ENCODE measurements at places on chromosomes 11 and 22.
A peak's percentile ranks its signal among the peaks of the same experiment; 100 is the strongest.

DNA sequence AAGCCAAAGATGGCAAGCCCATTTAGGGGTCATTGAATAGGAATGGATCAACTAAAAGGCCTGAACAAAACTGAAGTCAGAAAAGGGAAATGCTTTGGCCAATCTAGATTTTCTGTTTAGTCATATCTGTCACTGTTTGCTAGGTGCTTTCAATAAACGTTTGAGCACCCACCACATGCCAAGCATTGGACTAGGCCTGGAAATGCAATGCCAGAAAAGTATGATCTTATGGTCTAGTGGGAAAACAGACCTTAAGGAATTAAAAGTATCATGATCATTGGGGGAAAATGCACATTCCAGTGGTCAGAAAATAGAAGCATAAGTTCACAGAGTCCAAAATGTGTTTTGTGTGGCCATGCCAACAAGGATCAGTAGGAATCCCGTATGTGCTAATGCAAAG, 76.8 kb upstream of the BIRC3 start:
- DNase-seq: no peak

DNA sequence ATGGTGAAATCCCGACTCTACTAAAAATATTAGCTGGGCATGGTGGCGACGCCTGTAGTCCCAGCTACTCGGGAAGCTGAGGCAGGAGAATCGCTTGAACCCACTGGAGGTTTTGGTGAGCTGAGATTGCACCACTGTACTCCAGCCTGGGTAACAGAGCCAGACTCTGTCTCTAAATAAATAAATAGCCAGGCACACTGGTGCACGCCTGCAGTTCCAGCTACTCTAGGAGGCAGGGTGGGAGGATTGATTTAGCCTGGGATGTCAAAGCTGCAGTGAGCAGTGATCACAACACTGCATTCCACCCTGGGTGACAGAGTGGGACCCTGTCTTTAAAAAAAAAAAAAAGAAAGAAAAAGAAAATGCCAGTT, 17.4 kb downstream of the SUSD2 start:
- DNase-seq: no peak

GRCh38 chr11:10648871-10649270, 44.7 kb downstream of the IRAG1 start:
- DNase-seq: no peak

DNA sequence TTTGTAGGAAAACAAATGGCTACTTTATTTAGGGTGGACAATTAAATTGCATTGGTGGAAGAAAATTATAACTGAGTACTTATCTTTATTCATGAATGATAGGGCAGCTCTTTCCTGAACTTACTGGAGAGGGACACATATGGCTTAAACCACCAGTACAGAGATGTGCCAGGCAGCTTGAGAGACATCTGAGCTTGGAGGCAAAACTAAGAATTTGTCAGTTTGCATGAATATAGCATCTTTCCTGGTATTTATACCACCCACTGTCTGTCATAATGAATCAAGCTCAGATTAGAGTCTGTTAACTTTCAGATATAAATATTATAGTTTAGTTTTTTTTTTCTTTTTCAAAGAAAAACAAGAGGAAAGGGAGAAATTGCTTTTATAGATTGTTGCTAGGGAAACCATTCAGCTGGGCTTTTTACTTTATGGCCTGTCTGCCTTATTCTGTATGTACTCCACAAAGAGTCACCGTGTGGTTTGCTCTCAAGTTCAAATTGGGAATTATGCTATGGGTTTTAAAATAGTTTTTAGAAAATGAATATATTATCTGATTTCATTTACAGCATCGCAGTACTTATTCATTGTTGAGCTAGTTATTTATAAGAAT, 477.0 kb upstream of the CHORDC1 start:
- no peak for DNase-seq

- peak; percentile 89 for DNase-seq
Observed at GRCh38 chr11:78660471-78660870, 85.8 kb upstream of the NARS2 start.

DNA sequence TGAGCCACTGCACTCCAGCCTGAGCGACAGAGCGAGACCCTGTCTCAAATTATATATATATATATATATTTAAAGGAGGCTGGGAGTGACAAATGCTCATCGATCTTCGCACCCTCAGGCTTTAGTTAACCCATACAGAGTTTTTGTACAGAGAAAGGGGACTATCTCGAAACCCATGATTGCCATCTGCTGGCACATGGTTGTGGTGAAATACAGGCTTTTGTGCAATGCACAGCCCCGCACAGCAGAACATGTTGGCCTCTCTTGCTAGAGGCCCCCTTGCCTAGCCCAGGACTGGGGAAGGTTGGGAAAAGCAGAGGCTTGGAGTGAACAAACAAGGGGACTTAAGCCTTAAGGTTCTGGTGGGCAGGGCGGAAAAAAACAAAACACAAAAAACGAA, 3.6 kb downstream of the MYBPC3 start:
- DNase-seq: no peak

DNA sequence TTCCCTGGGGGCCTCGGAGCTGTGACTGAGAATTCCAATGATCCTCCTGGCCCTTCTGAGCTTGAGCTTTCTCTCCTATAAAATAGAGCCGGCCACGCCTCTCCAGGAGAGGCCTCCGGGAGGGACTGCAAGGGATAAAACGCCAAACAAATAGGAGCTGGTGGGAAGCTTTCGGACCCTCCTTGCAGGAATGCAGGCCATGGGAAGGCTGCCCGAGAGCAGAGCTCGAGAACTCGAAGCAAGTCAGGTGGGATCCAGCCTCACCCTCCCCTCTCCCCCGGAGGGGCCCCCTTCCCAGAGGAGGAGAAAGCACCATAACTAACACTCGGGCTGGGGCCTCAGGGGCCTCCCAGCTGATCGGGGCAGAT, 34.6 kb downstream of the FLRT1 start:
- DNase-seq: no peak

GRCh38 chr22:40216041-40216756, 38.5 kb downstream of the TNRC6B start:
- no peak for DNase-seq

DNA sequence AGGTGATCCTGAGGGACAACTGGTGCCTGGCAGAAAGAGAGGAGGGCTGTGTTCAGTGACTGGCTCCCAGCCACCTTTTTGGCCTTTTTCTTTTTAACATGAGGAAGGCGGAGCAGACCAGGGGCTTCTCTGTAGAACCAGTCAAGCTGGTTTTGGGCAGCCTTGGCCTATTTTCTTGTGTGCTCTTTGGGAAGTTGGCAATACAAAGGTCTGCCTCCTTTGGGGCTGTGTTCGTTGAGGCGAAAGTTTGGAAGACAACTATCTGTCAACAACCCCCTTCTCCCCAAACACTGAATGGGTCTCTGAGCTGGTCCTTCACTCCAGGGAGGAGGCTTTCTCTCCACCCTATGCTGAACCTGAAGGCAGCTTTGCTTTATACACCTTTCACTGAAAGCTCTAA, 8.5 kb downstream of the MARK2 start:
- no peak for DNase-seq

- DNase-seq: no peak
Observed at GRCh38 chr22:23800297-23801237, 13.8 kb downstream of the SMARCB1 start.

- peak; percentile 16 for DNase-seq
Observed at GRCh38 chr11:1508491-1508891, 21.9 kb upstream of the MOB2 start.

- no peak for DNase-seq
Observed at GRCh38 chr11:74409633-74410032, 11.4 kb upstream of the PGM2L1 start.

Measured in posterior cingulate gyrus (tissue), 11 donors.